ENCODE measurements at places on chromosomes 2 and 18.

GRCh38 chr2:173997269-173997668 lies 32.1 kb upstream of the SP3 start:
- DNase-seq, result no peak

DNA sequence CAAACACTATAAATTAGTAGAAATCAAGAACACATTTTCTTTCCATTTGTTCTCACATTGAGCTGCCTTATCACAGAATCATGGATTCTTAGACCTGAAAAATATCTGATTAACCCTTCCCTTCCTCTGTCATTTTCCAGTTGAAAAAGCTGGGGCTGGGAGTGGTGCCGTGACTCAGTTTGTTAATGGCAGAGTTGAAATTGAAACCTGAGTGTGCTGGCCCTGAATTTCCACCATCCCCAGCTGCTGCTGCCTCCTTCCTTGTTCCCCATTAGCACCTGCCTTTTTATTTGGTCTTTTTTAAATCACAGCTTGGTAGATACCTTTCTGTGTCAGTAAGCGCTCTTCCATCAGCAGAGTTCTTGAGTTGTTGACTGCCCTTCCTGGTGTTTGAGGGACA lies 10.6 kb downstream of the FARP2 start:
- no peak for DNase-seq

GRCh38 chr2:216012133-216012829 lies 1.1 kb downstream of the MREG start:
- DNase-seq, result no peak

GRCh38 chr2:120272763-120273481 lies 20.3 kb downstream of the RALB start:
- no peak for DNase-seq

- no peak for DNase-seq
Observed at GRCh38 chr18:7482342-7482741, 84.8 kb upstream of the PTPRM start.

- no peak for DNase-seq
Observed at GRCh38 chr2:64226611-64227010, 82.4 kb upstream of the PELI1 start.

DNA sequence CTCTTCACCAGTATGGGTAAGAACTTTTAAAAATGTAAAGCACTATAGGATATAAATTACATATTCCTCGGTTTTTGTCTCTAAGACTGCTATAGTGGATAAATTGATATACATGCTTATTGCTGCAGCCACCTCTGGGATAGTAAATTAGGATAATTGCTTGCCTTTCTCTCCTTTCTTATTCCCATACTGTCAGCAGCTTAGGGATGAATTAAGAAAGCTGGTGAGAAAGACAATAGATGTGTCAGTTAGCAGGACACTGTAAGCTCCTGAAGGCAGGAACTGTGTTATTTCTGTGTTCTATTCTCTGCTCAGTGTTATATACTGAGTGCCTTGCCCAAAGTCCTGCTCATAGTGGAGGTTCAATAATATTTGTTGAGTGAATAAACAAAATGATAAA lies 828.6 kb upstream of the ACVR2A start:
- DNase-seq, result no peak

- no peak for DNase-seq
Observed at GRCh38 chr2:96788442-96789244, 27.4 kb upstream of the CNNM3 start.

GRCh38 chr2:55175254-55176093 lies 56.6 kb downstream of the CLHC1 start:
- no peak for DNase-seq

DNA sequence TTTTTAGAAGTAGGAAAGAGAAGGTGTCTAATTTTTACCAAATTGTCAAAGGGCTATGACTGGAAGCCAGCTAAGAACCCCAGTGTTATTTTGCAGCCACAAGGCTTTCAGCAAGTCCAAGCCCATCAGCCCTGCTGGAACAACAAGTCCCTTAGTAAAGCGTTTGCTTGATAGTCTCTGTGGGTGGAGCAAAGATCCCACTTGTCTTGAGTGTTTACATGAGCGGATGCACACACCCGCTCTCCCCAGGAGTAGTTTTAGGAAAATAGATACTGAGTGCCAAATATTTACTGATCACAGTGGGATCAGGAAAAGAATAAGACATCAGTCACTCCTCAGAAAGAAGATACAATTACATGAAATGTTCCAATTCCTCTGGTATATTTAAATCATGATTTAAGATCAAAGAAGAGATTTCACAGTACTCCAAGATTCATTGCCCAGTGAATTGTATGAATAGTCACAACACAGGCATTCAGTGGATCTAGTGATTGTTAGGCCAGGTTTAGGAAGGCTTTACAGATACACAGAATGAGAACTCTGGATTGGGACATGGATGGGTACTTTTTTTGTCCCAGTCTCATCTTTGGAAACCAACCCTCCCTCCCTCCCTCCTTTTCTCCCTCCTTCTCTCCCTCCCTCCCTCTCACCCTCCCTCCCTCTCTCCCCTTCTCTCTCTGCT lies 514.9 kb downstream of the PTPRM start:
- DNase-seq, result no peak

GRCh38 chr2:222900354-222900753 lies 39.5 kb downstream of the ACSL3 start:
- no peak for DNase-seq

DNA sequence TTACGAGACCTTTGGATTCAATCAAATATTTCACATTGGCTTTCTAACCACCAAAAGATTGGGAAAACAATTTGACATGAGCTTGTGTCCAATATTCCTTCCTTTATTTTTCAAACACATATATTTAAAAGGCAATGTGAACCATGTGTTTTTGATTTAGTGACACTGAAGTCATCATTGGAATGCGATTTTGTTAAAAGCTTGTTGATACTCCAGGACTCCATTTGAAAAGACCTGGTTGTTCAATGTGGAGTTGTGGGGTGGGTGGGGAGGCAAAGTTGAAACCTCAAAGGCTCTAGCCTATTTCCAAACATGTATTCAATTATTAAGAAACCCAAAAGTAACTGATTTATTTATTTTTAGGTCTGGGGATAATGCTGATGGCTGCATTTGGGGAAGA lies 114.1 kb upstream of the TRIB2 start:
- no peak for DNase-seq

DNA sequence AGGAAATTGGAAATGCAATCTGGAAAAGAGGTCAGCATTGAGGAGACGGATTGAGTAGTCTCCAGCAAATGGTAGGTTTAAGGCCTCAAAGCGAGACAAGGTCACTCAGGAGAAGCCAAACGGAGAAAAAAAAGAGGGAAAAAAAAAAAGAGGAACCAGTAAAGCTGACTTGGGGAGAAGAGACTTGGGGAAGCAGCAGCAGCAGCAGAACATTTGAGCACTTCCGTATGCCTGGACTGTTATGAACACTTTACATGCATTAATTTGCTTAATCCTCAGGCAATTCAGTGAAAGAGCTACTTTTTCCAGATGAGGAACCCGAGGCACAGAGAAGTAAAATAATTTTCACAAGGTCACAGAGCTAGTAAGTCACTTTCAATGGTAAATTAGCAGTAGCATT lies 81.3 kb downstream of the OSBPL6 start:
- DNase-seq, result no peak

DNA sequence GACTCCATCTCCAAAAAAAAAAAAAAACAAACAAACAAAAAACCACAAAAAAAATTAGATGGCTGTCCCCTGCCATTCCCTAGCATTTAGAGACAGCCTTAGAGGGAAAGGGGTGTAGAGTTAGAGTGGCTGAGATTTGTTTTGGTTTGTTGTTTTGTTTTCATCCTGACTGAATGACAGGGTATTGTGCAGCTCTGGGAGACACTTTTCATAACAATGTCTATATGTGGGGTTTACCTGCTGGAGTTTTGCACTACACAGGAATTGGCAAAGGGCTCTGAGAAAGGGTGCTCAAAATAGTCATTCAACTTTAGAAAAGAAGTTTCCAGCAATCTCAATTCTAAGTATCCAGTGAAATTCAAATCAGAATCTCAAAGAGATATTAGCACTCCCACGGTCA lies 732.5 kb upstream of the CHAC2 start:
- DNase-seq, result no peak

DNA sequence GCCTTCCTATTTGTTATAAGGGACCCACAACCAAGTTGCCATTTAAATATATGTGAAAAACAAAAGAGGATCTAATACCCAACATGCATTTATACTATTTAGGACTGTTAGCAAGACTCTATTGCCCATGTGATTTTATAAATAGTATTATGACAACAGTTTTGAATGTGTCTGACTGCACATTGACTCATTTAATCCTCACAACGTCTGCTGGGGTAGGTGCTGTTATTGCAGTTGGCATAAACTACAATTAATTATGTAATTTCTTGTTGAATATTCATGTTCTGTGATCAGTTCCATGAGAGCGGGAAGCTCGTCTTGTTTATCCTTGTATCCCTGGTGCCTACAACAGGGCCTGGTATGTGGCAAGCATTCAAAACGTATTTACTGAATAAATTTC lies 53.7 kb downstream of the SH2D6 start:
- no peak for DNase-seq

DNA sequence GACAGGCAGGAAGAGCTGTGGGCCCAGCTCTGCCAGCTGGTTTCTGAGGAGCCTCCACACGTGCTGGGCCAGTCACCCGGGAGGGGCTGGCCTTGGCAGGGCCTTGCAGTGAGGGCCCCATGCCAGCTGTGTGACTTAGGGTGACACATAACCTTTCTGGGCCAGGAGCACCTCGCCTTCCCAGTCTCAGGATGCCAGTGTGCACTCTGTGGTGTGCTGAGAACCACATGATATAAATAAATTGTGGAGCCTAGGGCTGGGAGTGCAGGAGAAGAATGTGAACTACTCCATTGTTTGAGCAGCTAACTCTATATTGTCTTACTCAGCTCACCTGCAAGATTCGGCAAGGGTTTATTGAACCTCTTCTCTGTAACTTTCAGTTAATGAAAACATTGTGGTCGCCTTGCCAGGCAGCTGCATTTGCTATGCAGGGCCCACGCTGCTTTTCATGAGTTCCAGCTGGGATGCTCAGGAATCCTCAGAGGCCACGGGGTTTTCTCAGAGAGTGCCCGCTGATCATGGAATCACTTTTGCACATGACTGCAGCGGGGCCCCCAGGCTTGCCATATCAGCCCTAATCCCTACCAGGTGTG lies 222.3 kb downstream of the SH3RF3 start:
- DNase-seq, result no peak

GRCh38 chr2:188382107-188382506 lies 90.4 kb downstream of the GULP1 start:
- no peak for DNase-seq

- DNase-seq, result no peak
Observed at GRCh38 chr2:176206682-176207081, 18.2 kb downstream of the HOXD1 start.

DNA sequence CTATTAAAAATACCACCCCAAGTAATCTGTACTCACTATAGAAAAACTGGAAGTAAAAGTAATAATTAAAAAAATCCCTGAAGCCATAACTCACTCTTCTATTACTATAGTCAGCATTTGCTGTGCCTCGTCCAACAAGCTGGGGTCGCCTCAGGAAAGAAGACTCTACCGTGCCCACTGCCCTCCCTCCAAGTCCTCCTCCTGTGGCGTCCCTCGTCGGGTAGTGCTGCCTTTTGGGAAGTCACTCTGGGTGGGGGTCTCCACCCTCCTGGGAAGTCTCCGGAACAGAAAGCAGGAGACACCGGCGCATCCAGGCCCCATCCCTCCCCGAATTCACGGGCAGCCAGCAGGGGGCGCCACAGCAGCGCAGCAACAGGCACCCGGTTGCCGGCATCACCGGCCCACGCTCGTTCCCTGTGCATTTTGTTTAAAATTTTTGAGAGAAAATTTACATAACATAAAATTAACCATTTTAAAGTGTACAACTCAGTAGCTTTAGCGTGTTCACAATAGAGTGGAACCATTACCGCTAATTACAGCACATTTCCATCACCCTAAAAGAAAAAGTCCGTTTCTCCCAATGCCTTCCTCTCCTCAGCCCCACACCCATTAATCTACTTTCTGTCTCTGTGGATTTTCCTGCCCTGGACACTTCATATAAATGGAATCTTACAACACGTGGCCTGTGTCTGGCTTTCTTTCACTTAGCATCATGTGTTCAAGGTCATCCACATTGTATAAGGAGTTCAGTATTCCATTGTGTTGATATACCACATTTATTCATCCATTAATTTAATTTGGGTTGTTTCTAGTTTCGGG lies 62.2 kb downstream of the ADNP2 start:
- DNase-seq, result no peak

- DNase-seq, result no peak
Observed at GRCh38 chr2:208648368-208648767, 241.8 kb downstream of the PTH2R start.

- DNase-seq, result no peak
Observed at GRCh38 chr2:49924044-49924817, 769.9 kb upstream of the FSHR start.
